Suprapubic skin (tissue), 4 donors: ENCODE measurements at places on chromosomes 1 and 21. TPM values are rescaled to one million over a fixed set of nuclear protein-coding genes. Genes with fewer than 3 reads are reported as not detected.

The COL16A1 gene
- 77.8 TPM for total RNA-seq

- H3K27ac ChIP-seq: peak overlapping the region; percentile 16
- no peaks in the 10 kb centered on the region for H3K27me3 ChIP-seq
- no peak for DNase-seq
- no peaks in the 10 kb centered on the region for H3K36me3 ChIP-seq
- no peak overlapping the region for H3K4me3 ChIP-seq
Observed at GRCh38 chr1:201448990-201449389, 20.0 kb downstream of the PHLDA3 start.

The TAS1R1 gene
- total RNA-seq: 0.40 TPM

DNA sequence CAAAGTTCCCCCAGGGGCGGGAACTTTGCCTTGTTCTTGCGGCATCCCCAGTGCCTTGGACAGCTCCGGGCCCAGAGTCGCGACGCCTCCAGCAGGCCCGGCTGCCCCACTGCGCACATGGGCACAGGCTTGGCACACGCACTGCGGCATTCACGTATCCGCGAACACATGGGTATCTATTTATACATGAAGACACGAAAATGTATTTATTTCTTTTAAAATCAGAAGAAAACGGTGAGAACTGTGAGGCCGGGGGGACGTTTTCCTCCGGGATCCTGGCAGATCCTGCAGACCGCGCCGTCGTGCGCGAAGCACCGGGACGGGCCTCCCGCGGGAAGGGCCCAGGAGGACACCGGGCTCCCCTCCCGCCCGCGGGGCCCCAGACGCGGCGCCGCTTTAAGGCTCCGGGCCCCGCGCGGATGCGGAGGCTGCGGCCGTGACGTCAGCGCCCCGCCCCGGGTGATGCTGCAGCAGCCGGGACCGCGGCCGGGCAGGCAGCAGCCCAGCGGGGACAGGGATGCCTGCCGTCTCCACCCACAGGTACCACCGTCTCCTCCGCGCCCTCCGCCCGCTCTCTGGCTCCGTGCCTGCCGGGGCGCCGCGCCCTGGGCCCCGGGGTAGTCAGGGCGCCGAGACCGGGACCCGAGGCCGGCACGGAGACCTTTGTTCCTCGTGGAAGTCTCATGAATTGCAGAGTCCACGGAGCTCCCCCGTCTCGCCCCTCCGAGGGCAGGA is at the start of gene SLC45A1:
Gene SLC45A1 (plus strand): TSS at position 468 of the 735 bp plus-strand sequence. CDS start 6,216 bp downstream, outside the sequence.
- no peak for DNase-seq
- no peak within 1 kb of the TSS for H3K27ac ChIP-seq
- peaks cover 31% of the 10 kb centered on the region for H3K4me1 ChIP-seq
- peaks cover 7% of the 10 kb centered on the region for H3K27me3 ChIP-seq
- no peaks in the 10 kb centered on the region for H3K36me3 ChIP-seq

- H3K27me3 ChIP-seq: no peaks in the 10 kb centered on the region
- no peaks in the 10 kb centered on the region for H3K36me3 ChIP-seq
- H3K4me1 ChIP-seq: peaks cover 5% of the 10 kb centered on the region
- H3K27ac ChIP-seq: no peak overlapping the region
- no peak overlapping the region for H3K4me3 ChIP-seq
- no peak for DNase-seq
Observed at GRCh38 chr1:157235307-157235706, 97.1 kb upstream of the ETV3 start.
